ENCODE measurements at places on chromosomes 13 and 19. TPM values are rescaled to one million over a fixed set of nuclear protein-coding genes. Genes with fewer than 3 reads are reported as not detected.

The GNA15 gene
- total RNA-seq: 0.18 TPM

The ZNF611 gene
- 8.8 TPM for total RNA-seq

The KLK3 gene
- total RNA-seq: not detected

The SERPINE3 gene
- total RNA-seq: not detected

The NDUFA7 gene
- total RNA-seq: 20.6 TPM

The ATP13A1 gene
- 13.3 TPM for total RNA-seq

GRCh38 chr13:44649104-44649428 is 72.9 kb upstream of the TSC22D1 start:
- no peak for DNase-seq

DNA sequence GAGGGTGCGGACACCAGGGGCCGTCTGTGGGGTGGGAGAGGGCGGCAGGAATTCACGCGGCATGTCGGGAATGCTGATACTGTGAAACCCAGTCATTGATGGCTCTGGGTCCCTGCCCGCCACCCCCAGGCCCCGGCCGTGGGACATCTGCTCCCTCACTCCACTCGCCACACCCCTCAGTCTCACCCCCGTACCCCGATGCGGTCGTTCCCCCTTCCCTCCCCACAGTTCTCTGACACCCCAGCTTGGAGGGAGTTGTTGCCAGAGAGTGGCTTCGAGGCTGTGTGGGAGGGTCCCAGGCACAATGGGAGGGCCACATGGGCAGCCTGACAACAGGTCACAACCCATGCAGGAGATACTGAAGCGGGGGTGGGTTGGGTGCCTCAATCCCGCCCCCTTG is 1.8 kb downstream of the MAG start:
- no peak for DNase-seq

DNA sequence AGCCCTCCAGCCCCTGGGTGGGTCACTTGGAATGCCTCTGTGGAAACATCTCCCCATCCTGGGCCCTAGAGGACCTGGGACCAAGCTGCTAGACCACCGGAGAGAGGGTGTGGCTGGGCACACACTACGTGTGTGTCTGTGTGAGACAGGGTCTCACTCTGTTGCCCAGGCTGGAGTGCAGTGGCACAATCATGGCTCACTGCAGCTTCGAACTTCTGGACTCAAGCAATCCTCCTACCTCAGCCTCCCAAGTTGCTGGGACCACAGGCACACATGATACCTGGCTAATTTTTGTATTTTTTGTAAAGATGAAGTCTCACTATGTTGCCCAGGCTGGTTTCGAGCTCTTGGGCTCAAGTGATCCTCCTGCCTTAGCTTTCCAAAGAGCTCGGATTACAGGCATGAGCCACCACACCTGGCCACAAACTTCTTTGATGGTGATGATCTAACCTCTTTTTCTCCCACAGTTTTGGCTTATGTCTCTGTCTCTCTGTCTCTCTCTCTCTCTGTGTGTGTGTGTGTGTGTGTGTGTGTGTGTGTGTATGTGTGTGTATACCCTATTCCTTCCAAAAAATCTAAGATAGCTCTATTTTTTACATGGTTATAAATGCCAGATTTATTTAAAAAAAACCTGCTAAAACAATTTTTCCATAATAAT is 32.1 kb upstream of the SLC7A9 start:
- no peak for DNase-seq

- no peak for DNase-seq
Observed at GRCh38 chr19:33780251-33780650, 16.4 kb upstream of the KCTD15 start.

DNA sequence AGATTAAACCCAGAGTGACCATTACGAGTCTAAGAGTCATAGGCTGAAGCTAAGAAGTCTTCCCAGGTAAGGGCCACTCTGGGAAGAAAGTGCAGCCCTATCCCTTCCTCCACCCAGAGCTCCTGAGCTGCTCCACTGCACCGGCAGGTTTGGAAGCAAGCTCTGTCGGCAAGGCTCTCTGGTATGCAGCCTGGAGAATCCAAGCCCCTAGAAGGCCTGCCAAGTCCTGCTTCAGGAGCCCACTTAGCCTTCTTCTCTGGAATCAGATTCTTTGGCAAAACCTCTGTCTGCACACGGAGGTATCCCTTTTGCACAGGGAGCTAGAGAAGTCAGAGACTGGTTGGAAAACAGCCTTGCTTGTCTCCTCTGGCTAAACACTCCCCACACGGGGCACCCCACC is 58.5 kb downstream of the CEBPG start:
- DNase-seq: no peak

GRCh38 chr19:10968527-10969135 is 7.8 kb downstream of the SMARCA4 start:
- DNase-seq: no peak

Data from IMR-90 (cell line).